Left renal pelvis (tissue), 4 donors: ENCODE measurements at places on chromosomes 7 and 10. TPM values are rescaled to one million over a fixed set of nuclear protein-coding genes. Genes with fewer than 3 reads are reported as not detected.

DNA sequence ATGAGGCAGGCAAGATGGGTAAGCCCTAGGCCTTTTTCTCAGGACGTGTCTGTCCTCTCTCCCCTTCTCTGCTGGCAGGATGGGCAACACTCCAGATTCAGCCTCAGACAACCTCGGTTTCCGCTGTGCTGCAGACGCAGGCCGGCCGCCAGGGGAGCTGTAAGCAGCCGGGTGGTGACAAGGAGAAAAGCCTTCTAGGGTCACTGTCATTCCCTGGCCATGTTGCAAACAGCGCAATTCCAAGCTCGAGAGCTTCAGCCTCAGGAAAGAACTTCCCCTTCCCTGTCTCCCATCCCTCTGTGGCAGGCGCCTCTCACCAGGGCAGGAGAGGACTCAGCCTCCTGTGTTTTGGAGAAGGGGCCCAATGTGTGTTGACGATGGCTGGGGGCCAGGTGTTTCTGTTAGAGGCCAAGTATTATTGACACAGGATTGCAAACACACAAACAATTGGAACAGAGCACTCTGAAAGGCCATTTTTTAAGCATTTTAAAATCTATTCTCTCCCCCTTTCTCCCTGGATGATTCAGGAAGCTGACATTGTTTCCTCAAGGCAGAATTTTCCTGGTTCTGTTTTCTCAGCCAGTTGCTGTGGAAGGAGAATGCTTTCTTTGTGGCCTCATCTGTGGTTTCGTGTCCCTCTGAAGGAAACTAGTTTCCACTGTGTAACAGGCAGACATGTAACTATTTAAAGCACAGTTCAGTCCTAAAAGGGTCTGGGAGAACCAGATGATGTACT, 13.1 kb downstream of the PHKG1 start:
- DNase-seq = no peak

DNA sequence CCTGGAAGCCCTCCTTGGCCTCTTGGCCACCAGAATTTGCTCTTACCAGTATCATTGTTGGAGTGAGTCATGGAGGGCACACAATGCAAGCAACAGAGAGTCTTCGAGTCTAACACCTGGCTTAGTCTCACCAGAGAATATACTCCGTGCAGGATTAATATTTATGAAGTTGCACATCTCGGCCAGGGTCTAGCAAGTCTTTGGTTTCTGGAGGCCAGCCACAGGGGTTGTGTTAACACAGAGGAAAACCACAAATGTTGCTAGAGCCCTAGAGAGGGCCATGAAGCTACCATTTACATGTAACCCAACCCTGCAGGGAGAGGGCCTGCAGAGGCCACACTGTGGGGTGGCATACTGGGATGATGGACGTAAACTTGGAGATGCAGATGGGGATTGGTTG, 71.8 kb downstream of the MTPN start:
- no peak for DNase-seq

GRCh38 chr7:50793947-50794570, 11.4 kb upstream of the GRB10 start:
- DNase-seq = no peak

- no peak for DNase-seq
Measured at GRCh38 chr7:47833211-47833610, 115.1 kb downstream of the PKD1L1 start.

- no peak for DNase-seq
Measured at GRCh38 chr7:47633134-47633533, 51.2 kb upstream of the TNS3 start.

DNA sequence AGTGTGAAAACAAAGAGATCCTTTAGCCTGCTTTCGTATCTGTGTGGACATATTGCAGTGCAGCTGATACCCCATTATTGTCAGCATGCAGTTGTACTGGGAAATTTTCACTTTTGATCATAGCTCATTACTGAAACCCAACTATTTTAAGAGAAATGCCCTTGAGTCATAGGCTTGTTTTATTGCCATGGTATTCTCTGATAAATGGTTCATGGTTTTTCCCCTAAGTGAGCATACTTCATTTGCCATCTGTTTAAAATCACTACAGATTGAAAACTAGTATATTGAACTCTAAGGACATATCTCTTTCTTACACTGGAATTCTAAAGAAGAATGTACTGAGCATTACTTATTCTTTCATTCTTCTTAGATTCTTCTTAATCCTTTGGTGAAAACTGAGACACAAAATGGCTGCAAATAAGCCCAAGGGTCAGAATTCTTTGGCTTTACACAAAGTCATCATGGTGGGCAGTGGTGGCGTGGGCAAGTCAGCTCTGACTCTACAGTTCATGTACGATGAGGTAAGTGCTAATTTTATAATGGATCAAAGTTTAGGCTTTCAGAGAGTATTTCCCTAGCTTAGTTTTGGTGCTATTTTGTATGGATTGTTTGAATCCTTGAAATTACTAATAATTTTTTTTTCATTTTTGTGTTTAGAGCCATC, 63.0 kb downstream of the RALA start:
- no peak for DNase-seq

GRCh38 chr10:11319990-11320602, 291.4 kb downstream of the USP6NL start:
- no peak for DNase-seq

DNA sequence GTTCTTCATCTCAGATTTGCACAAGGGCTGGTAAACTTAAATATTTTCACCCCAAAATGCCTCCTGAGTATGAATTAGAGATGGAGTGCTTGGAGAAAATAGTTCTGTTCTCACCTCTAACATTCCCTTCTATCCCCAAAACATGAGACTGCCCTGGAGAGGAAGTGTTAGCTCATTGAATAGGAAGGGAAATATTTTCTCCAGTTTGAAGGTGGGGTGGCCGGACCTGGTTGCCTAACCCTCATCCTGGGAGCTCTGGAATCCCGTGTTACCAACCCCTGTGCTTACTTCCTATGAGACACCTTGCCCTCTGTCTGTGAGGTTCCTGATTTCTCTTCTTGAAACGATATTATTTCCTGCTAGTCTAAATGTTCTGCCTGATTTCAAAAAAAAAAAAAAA, 779 bp downstream of the IFIT2 start:
- DNase-seq = no peak

- no peak for DNase-seq
Measured at GRCh38 chr7:90768301-90768700, 172.2 kb downstream of the CDK14 start.

GRCh38 chr10:5582736-5583135, 58.0 kb downstream of the CALML3 start:
- DNase-seq = no peak

DNA sequence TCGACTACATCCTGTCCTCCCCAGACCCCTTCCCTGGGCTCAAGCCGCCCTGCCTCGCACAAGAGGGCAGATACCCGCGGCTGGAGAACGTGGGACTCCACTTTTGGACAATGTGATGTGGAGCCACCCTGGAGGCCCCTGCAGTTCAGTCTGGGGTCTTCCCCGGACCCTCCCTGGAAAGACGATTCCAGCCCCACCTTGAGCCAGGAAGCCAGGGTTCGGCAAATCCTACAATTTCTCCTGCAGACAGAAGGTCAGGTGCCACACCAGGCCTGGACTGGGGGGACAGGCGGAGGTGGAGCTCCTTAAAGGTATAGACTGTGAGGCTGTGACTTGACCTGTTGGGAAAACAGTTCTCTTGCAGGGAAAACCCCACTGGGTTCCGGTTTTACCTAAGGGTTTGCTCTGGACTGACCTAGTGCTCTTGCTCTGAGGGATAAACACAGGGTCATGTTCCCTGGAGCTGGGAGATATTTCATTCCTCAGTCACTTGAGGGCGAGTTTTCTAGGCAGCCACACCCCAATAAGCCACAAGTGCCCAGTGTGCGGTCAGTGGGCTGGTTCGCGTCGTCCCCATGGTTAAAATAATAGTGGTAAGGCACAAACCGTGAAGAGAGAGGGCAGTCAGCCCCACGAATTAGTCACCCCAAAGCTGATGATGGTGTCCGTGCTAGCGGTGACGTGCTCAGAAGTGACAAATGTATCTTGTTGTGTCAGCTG, 1.6 kb downstream of the FOXL3 start:
- DNase-seq = no peak

GRCh38 chr10:78550090-78550489, 516.4 kb downstream of the RPS24 start:
- no peak for DNase-seq

The OR2A5 gene
- polyA plus RNA-seq = not detected

The MGMT gene
- 24.7 TPM for polyA plus RNA-seq

The KLF6 gene
- 48.4 TPM for polyA plus RNA-seq
